ENCODE measurements at places on chromosomes 1 and 21.

GRCh38 chr1:210770396-210770984, 363.5 kb downstream of the KCNH1 start:
- DNase-seq = no peak
- no peak overlapping the region for H3K4me3 ChIP-seq
- H3K36me3 ChIP-seq = no peaks in the 10 kb centered on the region
- no peaks in the 10 kb centered on the region for H3K4me1 ChIP-seq
- H3K27ac ChIP-seq = no peak overlapping the region

DNA sequence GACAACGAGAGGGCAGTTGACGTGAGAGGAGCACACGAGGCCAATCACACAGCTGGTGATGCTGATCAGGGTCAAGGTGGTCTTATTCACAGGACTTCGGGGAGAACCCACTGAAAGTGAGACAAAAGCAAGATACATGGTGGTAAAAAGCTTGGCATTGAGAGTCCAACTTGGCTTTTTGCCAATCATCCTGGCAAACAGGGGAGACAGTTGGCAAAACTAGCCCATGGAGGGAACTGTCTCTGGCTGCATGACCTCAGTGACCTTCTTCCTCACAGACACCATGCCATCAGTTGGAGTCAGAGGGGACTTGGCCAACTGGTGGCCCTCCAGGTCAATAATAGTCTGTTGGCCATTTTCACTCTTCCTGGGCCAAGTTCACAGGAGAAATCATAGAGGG, 139.9 kb downstream of the ASTN1 start:
- H3K4me1 ChIP-seq = no peaks in the 10 kb centered on the region
- H3K27me3 ChIP-seq = no peaks in the 10 kb centered on the region
- no peak overlapping the region for H3K27ac ChIP-seq
- H3K36me3 ChIP-seq = no peaks in the 10 kb centered on the region

GRCh38 chr1:9289711-9290485, 2.8 kb upstream of the SPSB1 start:
- H3K4me1 ChIP-seq = peaks cover 9% of the 10 kb centered on the region
- no peak overlapping the region for H3K4me3 ChIP-seq
- H3K36me3 ChIP-seq = no peaks in the 10 kb centered on the region
- no peak for DNase-seq

- DNase-seq = no peak
- H3K27me3 ChIP-seq = no peaks in the 10 kb centered on the region
- no peaks in the 10 kb centered on the region for H3K4me1 ChIP-seq
- no peaks in the 10 kb centered on the region for H3K36me3 ChIP-seq
- H3K4me3 ChIP-seq = no peak overlapping the region
Measured at GRCh38 chr1:173002891-173003838, 47.6 kb downstream of the TNFSF18 start.

DNA sequence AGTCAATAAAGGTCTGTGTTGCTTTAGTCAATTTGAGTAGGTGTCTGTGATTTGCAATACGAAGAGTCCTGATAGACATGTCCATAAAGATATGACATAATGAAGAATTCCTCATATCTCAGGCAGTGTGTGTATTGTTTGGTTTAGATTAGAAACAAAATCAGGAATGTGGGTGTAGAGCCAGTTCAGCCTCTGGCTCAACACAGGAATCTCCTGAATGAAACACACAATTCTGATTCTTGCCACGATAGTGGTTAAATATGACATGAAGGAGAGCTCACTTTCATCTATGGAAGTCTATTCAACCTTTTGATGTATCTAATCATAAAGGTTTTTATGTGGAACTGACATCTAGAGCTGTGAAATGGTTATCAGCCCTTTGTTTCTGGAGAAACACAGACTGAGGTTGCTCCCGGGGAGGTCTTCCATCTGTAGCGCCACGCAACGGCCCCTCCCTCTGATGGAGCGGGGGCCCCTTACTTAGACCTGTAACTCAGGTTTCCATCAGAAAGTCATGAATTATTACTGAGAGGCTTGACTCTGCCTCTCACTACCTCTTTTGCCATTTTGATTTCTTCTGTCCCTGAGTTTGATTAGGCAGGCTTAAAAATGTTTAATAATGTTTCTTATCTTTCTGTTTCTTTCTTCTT, 19.5 kb downstream of the TSPAN2 start:
- H3K27ac ChIP-seq = no peak overlapping the region
- H3K27me3 ChIP-seq = no peaks in the 10 kb centered on the region
- no peaks in the 10 kb centered on the region for H3K36me3 ChIP-seq
- no peak for DNase-seq
- peaks cover 23% of the 10 kb centered on the region for H3K4me1 ChIP-seq
- H3K4me3 ChIP-seq = no peak overlapping the region

GRCh38 chr1:182355723-182356098, 35.9 kb downstream of the GLUL start:
- H3K36me3 ChIP-seq = no peaks in the 10 kb centered on the region
- no peaks in the 10 kb centered on the region for H3K27me3 ChIP-seq
- H3K4me1 ChIP-seq = no peaks in the 10 kb centered on the region
- DNase-seq = no peak
- H3K4me3 ChIP-seq = no peak overlapping the region

DNA sequence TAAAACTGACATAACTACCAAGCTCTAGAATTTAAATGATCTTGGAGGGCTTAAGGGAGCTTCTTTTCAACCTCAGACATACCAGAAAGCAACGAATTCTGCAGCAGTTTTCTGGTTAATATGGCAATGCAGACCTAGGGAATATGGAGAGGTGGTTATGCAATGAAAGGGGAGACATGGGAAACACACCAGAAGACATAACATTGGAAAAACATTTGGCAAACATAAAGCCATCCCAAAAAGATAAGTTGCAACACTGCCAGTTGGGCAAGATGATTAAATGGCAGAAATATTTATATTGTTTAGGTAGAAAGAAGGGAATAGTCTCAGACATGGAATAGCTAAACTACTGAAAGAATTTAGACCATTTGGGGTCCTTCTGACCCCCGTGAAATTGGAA, 104.5 kb downstream of the KCNJ6 start:
- no peaks in the 10 kb centered on the region for H3K4me1 ChIP-seq
- H3K27me3 ChIP-seq = peaks cover 20% of the 10 kb centered on the region
- no peak overlapping the region for H3K27ac ChIP-seq

DNA sequence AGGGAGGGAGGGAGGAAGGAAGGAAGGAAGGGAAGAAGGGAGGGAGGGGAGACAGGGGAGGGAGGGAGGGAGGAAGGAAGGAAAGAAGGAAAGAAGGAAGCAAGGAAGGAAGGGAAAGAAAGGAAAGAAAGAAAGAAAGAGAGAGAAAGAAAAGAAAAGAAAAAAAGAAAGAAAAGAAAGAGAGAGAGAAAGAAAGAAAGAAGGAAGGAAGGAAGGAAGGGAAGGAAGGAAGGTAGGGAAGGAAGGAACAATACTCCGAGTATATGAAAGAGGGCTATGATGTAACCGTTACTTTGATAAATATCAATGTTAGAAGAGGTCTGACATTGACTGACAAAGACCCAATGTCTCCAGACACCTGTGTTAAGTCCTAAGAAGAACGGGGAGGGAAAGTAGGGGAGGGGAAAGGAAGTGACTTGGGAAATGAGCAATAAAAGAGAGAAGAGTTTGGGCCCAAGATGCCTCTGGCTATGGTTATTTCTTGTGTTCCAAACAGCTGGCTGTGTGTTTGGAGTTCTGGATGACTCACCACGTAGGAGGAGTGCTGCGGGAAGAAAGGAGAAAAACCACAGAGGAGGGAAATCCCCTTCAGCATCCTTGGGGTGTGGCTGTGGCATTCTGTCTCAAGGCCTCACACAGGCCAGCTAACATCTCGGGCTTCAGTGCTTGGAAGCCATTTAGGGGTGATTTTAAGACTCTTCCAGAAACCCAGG, 37.0 kb upstream of the RXRG start:
- no peak for DNase-seq
- no peaks in the 10 kb centered on the region for H3K36me3 ChIP-seq
- H3K4me3 ChIP-seq = no peak overlapping the region
- H3K27me3 ChIP-seq = peaks cover 38% of the 10 kb centered on the region
- peaks cover 7% of the 10 kb centered on the region for H3K4me1 ChIP-seq
- H3K27ac ChIP-seq = no peak overlapping the region

DNA sequence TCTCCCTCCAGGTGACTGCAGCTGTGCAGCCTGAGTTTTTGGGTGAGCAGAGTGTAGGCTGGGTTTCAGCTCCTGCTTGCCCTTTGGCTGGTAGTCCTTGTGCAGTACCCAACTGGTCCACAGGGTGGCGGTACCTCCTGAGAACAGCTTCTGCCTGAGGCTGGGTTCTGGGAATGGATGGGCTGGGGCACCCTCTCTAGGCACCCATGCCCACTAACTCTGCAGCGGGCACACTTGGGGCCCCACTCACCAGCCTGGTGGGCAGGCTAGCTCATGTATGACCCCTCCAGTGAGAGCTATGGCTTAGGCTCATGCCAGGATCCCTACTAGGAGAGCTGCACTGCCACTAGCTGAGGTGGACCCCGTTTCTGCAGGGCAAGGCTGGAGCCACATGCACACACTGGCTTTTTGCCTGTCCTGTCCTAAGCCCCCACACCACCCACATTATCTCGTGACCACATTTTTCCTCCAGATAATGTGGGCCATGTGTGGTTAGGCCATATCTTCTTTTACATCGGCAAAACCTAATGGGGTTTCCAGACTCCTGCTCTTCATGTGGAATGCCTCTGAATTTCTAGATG, 15.5 kb upstream of the GSTM4 start:
- peak; percentile 93 for DNase-seq
- peaks cover 40% of the 10 kb centered on the region for H3K27me3 ChIP-seq
- peaks cover 7% of the 10 kb centered on the region for H3K4me1 ChIP-seq

GRCh38 chr1:69733061-69733460, 165.3 kb downstream of the LRRC7 start:
- H3K4me3 ChIP-seq = no peak overlapping the region
- no peak for DNase-seq
- no peaks in the 10 kb centered on the region for H3K36me3 ChIP-seq
- H3K4me1 ChIP-seq = no peaks in the 10 kb centered on the region

DNA sequence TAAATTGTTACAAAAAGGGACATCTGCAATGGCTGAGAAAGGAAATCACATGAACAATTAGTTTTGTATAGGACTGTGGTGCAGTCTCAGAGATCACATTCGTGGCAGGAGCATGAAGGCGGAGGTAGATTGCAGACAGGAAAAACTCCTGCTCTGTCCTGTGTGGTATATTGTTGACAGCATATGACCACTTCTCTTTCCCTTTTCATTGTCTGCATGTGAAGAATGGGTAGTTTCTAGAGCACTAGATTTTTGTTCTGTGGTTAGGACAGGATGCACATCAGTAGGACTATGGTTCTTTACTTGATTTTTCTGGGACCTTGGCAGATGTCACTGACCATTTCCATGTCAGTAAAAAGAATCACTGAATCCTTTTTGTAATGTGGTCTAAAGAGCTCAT, 625.9 kb upstream of the PKN2 start:
- no peaks in the 10 kb centered on the region for H3K4me1 ChIP-seq
- no peaks in the 10 kb centered on the region for H3K36me3 ChIP-seq
- no peak for DNase-seq
- no peak overlapping the region for H3K4me3 ChIP-seq

DNA sequence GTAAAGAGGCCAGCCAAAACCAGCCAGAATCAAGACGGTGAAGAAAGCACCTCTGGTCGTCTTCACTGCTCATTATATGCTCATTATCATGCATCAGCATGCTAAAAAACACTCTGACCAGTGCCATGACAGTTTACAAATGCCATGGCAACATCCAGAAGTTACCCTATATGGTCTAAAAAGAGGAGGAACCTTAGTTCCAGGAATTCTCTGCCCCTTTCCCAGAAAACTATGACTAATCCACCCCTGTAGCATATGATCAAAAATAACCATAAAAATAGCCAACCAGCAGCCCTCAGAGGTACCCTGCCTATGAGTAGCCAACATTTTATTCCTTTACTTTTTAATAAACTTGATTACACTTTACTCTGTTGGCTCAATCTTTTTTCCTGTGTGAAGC, 34.2 kb upstream of the PBX1 start:
- no peaks in the 10 kb centered on the region for H3K4me1 ChIP-seq
- H3K27ac ChIP-seq = no peak overlapping the region
- no peak for DNase-seq
- no peaks in the 10 kb centered on the region for H3K27me3 ChIP-seq
- H3K36me3 ChIP-seq = no peaks in the 10 kb centered on the region

DNA sequence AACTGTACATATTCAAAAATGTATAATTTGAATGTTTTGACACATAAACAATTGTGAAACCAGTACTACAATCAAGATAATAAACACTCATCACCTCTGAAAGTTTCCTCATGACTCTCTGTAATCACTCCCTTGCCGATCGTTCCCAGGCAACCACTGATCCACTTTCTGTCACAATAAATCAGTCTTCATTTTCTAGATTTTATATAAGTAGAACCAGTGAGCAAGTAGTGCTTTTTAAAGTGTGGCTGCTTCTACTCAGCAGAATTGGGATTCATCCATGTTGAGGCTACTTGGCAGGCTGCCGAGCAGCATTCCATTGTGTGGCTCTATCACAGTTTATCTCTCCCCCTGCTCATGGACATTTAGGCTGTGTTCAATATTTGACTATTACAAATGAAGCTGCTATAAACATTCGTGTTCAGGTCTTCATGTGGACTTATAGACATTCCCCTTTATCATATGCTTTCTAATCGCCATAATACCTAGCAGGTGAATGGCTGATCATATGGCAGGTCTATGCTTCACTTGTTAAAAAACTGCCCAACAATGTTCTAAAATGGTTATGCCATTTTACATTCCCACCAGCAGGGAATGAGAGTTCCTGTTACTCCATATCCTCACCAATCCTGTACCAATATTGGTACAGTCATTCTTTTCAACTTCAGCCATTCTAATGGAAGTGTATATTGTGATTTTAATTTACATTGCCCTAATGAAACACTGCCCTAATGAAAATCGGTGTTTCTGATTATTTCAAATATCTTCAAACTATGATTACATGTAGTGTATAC, 20.5 kb downstream of the TEX38 start:
- H3K27ac ChIP-seq = peak overlapping the region; percentile 20
- H3K27me3 ChIP-seq = no peaks in the 10 kb centered on the region
- no peaks in the 10 kb centered on the region for H3K4me1 ChIP-seq
- no peak overlapping the region for H3K4me3 ChIP-seq

- no peak overlapping the region for H3K27ac ChIP-seq
- no peaks in the 10 kb centered on the region for H3K4me1 ChIP-seq
- H3K4me3 ChIP-seq = no peak overlapping the region
- peaks cover 6% of the 10 kb centered on the region for H3K27me3 ChIP-seq
- no peaks in the 10 kb centered on the region for H3K36me3 ChIP-seq
Measured at GRCh38 chr1:58075188-58075578, 471.3 kb downstream of the OMA1 start.

GRCh38 chr1:231326248-231326647, 11.4 kb downstream of the EXOC8 start:
- H3K4me3 ChIP-seq = no peak overlapping the region
- H3K27ac ChIP-seq = no peak overlapping the region
- no peaks in the 10 kb centered on the region for H3K36me3 ChIP-seq
- no peak for DNase-seq

GRCh38 chr1:26791148-26791547, 3.4 kb downstream of the PIGV start:
- H3K4me1 ChIP-seq = peaks cover 52% of the 10 kb centered on the region
- no peak for DNase-seq
- H3K4me3 ChIP-seq = peak overlapping the region; percentile 9
- peak overlapping the region; percentile 65 for H3K27ac ChIP-seq
- H3K36me3 ChIP-seq = peaks cover 62% of the 10 kb centered on the region

- no peaks in the 10 kb centered on the region for H3K27me3 ChIP-seq
- H3K27ac ChIP-seq = no peak overlapping the region
- H3K36me3 ChIP-seq = peaks cover 6% of the 10 kb centered on the region
- no peak overlapping the region for H3K4me3 ChIP-seq
- DNase-seq = no peak
Measured at GRCh38 chr1:50982611-50983010, 12.6 kb downstream of the CDKN2C start.

Measured in effector memory CD8-positive, alpha-beta T cell (primary cell).